GM12891 (cell line): ENCODE measurements at places on chromosomes 2 and 18.

DNA sequence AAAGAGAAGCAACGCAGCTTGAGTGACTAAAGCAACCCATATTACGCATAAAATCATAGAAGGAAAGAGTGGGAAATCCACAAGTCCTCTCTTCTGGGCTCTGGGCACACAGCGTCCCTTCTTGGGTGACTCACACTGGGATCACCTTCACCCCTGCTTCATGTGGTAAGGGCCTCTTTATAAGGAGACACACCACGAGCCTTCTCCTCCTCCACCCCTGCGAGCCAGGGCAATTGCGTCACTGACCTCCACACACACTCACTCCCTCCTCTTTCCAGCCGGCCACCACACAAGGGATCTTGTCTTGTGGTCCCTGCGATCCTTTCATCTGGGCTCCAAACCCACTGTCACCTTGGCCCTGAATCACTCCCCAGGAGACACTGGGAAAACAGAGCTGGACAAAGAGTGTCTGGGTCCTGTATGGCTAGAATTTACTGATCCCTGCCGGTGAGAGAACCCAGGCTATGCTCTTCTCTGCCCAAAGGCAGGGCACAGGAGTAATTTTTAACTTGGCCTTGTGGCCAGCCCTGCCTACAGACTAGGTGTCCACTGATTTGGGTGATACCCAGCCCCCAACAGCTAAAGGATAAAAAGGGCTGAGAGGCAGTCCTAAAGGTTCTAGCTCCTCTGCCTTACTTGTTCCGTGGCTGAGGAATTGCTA is 35.3 kb downstream of the NHEJ1 start:
- no peak for DNase-seq

DNA sequence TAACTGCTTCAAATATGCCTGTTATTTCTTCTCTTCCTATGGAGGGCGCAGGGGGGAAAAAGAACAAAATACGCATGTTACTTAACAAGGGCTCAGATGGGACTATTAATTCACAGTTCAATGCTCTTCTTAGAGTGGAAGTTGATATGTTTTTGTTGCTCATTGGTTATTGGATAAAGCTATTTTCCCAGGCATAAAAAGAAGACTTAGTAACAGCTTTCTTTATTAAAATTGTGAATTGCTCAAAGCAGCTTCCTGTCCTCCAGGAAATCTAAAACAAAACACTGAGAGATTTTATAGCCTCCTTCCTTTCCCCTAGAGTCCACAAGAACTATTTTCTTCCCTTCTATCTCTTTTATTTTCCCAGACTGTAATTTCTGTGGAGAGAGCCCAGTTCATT is 180.8 kb downstream of the SH3BP4 start:
- no peak for DNase-seq

- no peak for DNase-seq
Measured at GRCh38 chr2:164495491-164496223, 125.6 kb downstream of the GRB14 start.

GRCh38 chr2:32719933-32720716 is 92.3 kb downstream of the TTC27 start:
- DNase-seq, result no peak

DNA sequence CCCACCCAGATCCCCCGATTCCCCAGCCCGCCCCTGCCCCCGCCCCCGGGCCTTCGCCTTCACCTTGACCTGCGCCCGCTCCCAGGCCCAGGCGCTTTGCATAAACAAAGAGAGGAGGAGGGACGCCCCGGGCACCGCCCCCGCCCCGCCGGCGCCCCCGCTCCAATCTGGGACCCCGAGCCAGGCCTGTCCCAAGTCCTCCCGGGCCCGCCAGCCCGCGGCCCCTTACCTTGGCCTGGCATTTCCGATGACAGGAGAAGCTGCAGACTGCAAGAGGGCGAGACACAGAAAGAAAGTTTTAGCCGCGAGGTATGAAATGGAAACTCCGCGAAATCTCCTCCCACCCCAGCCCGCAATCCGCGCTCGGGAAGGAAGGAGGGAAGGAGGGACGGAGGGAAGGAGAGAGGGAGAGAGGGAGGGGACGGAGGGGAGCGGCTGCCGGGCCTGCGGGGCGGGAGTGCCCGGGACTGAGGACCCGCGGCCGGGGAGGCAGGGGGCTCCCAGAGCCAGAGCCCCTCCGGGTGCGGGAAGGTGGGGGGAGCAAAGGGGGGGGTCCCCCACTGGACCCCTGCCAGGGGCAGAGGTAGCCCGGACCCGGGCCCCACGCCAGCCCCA is 24.2 kb downstream of the TNS1 start:
- no peak for DNase-seq

DNA sequence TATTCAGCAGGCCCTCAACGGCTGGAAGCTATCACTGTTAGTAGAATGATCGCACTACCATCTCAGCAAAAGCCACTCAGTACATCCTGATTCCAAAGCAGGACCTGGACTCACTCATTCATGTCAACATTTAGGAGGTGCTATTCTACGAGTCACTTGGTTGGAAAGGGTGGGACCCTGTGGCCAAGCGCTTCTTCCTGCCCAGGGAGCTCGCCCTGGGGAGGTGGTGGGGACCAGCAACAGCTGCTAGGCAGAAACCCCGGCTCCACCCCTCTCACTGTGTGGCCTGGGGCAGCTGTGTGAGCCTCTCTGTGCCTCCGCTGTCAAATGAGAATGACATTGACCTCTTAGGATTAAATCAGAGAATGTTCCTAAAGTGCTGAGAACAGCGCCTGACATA is 231.4 kb downstream of the EIPR1 start:
- DNase-seq, result no peak

DNA sequence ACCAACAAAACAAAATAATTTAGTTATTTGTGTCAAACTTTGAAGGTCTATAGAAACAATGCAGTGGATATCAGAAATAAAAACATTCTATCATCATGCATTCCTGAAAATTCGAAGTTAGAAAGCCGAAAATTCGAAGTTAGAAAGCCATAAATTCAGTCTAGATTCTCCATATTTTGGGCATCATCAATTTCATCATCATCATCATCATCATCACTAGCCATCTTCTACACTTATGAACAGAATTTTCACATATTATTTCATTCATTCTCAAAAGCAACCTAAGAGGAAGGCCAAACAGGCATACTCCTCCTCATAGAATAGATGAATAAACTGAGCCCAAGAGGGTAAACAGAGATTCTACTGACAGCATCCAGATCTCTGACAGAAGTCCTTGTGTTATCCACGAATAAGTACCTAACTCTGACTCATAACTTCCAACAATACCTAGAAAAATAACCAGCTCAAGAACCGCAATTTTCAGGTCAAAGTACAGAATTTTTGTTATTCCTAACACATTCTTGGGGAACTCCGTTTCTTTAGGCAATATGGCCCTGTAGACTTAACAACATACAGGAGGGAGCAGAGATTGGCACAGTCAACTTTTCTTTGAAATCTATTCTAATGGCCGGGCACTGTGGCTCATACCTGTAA is 84.7 kb downstream of the TCF4 start:
- DNase-seq, result no peak

DNA sequence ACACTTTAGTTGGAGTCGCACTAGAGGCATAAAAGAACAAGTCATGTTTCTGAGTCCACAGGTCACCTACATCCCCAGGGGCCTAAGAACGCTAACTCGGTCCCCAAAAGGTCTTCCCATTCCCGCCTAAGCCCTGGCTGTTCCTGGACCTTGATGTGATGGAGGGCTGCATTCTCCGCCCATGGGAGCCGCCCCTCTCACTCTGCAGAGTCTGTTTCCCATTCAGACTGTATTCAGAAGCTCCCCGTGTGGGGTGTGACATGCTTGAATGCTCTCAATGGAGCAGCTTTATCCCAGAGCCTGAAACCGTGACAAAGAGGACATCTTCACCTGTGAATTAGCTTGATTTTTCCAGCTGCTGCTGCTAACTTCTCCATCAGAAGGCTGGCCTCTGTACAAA is 319.0 kb upstream of the KLHL29 start:
- no peak for DNase-seq

GRCh38 chr18:8350628-8351027 is 258.6 kb upstream of the RAB12 start:
- DNase-seq, result no peak

- DNase-seq, result no peak
Measured at GRCh38 chr2:209680596-209680995, 91.0 kb upstream of the UNC80 start.

- no peak for DNase-seq
Measured at GRCh38 chr18:68725346-68725745, 10.4 kb upstream of the TMX3 start.

- no peak for DNase-seq
Measured at GRCh38 chr2:86319700-86320580, 17.5 kb downstream of the REEP1 start.

- DNase-seq, result no peak
Measured at GRCh38 chr18:76977108-76977621, 154.8 kb downstream of the ZNF236 start.

GRCh38 chr18:74861154-74861553 is 263.5 kb downstream of the ZNF407 start:
- DNase-seq, result no peak

DNA sequence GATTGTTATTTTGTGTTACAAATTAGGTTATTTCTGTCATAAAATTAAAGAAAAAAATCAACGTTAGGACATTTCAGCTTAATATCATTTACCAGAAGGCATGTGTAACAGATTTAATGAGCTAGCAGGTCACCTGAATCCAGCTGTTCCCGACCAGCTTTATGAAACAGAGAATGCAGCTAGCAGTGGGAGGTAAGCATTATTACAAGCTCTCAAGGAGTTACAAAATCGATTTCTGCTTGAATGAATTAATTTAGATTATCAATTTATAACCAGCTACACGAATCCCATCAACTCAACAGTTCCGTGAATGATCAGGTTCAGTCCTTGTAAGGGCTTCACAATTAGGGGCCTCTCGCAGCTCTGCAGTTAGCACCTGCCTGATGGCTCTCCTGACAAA is 211.9 kb downstream of the PTGR3 start:
- DNase-seq, result no peak

GRCh38 chr2:240387325-240387668 is 48.2 kb upstream of the GPC1 start:
- DNase-seq, result no peak

DNA sequence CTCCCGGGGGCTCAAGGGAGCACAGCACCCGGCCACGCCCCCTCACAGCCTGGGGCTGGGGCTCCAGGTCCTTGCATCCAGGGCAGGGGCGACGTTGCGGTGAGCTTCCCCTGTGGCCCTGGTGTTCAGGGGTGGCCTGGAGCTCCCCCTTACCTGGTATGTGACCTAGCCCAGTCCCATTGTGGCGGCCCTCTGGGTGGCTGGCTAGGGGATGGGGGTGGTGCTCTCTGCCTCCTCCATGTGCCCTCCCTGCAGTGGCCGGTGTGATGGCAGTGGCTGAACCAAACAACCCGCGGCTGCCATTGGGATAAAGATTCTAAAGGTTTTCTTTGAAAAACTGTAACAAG is 288.3 kb downstream of the RDH14 start:
- no peak for DNase-seq

GRCh38 chr2:177037569-177037968 is 175.0 kb upstream of the HNRNPA3 start:
- no peak for DNase-seq
